Non-pigmented ciliary epithelial cell (primary cell): ENCODE measurements at places on chromosomes 11 and 22.

DNA sequence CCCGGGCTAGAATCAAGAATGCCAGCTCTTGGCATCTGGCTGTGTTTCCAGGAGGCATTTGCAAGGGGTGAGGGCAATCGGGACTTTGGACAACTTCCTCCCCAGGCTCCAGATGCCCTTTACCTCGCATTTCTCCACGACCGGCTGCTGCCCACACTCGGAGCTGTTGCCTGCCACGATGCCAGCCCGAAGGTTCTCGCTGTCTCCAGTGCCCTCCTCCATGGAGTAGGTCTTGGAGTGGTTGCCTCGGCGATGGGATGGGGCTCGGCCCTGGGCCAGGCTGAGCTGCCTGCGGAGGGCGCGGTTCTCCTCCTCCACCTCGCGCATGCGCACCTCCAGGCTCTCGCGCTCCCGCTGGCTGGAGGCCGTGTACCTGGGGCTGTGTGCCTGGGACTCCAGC lies 270.0 kb downstream of the LARGE1 start:
- DNase-seq: no peak

DNA sequence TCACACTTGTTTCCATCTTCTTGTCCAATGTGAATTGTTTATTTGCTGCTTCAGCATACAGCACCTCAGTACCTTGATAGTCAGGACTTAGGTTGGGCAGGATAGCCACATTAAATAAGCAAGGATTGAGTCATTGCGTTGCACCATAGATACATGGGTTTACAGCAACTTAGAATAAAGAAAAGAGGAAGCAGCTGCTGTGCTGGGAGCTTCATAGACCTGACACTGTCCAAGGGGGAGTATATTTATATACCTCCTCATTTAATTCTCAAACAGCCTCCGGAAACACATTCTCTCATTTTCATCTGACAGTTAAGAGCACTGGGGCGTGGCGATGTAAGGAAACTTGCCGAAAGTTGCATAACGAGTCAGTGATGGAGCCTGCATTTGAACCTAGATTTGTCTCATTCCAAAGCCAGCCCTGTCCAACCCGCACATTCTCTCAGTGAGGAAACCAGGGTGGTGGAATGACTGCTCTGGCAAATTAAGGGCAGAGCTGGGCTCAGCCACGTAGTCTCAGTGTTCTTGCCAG lies 42.2 kb downstream of the UBASH3B start:
- DNase-seq: no peak

DNA sequence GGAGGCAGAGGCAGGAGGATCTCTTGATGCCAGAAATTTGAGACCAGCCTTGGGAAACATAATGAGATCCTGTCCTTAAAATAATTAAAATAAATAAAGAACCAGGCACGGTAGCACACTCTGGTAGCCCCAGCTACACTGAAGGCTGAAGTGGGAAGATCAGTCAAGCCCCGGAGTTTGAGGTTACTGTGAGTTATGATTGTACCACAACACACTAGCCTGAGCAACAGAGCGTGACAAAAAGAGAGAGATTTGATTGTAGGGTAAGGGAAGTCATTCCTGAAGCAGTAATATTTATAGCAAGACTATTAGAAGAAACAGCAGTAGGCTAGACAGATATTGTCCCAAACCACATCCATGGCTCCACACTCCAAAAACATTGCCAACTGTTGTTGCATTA lies 1408.4 kb upstream of the TENM4 start:
- DNase-seq: no peak

GRCh38 chr22:40684728-40685127 lies 5.4 kb downstream of the MCHR1 start:
- no peak for DNase-seq

- no peak for DNase-seq
Observed at GRCh38 chr11:94322501-94322900, 18.1 kb downstream of the IZUMO1R start.

GRCh38 chr11:62930157-62930556 lies 9.0 kb upstream of the CHRM1 start:
- no peak for DNase-seq

DNA sequence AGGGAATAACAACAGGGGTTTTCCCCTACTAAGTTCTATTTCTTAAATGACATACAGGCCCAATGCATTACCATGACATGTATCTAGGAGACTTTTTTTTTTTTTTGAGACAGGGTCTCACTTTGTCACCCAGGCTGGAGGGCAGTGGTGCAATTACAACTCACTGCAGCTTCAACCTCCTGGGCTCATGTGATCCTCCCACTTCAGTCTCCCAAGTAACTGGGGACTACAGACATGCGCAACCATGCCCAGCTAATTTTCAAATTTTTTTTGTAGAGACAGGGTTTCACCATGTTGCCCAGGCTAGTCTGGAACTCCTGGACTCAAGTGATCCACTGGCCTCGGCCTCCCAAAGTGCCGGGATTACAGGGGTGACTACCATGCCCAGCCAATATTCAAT lies 7.5 kb downstream of the CPSF7 start:
- DNase-seq: no peak

GRCh38 chr11:69122630-69123431 lies 32.9 kb upstream of the SMIM38 start:
- DNase-seq: peak; percentile 36

DNA sequence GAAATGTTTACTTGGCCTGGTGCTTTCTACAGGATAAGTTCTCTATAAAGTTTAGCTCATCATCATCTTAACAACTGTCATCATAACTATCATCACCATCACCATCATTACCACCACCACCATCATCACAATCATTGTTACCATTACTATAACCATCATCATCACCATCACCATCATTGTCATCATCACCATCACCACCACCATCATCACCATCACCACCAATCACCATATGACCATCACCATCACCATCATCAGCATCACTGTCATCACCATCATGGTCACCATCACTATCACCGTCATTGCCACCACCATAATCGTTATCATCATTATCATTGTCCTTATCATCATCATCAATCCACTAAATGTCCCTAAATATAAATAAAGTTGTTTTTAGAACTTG lies 54.9 kb downstream of the DHCR7 start:
- DNase-seq: no peak

- no peak for DNase-seq
Observed at GRCh38 chr11:87236368-87236767, 198.6 kb downstream of the TMEM135 start.

DNA sequence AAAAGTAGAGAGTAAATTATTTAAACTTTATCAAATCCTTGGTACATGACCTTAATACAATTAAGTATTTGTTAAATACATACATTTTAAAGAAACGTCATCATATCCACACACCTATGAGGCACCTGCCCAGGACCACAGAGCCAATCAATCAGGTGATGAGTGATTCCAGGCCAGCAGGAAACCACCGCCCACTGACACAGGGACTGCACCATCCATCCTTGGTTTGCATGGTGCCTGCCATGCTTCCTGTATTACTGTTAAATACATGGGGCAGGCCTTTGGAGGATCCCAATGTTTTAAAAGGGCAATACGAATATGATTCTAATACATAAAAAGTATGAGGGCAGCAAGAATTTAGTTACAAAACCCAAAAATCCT lies 7.0 kb upstream of the TBC1D10A start:
- DNase-seq: no peak

GRCh38 chr11:1030556-1030955 lies 6.0 kb downstream of the MUC6 start:
- no peak for DNase-seq

- DNase-seq: no peak
Observed at GRCh38 chr11:445765-446588, 4.1 kb upstream of the PTDSS2 start.

GRCh38 chr22:17980638-17981051 lies 43.7 kb downstream of the MICAL3 start:
- no peak for DNase-seq

- no peak for DNase-seq
Observed at GRCh38 chr11:20912922-20913512, 243.6 kb downstream of the NELL1 start.

GRCh38 chr22:50725597-50725996 lies 12.4 kb upstream of the ACR start:
- DNase-seq: no peak

DNA sequence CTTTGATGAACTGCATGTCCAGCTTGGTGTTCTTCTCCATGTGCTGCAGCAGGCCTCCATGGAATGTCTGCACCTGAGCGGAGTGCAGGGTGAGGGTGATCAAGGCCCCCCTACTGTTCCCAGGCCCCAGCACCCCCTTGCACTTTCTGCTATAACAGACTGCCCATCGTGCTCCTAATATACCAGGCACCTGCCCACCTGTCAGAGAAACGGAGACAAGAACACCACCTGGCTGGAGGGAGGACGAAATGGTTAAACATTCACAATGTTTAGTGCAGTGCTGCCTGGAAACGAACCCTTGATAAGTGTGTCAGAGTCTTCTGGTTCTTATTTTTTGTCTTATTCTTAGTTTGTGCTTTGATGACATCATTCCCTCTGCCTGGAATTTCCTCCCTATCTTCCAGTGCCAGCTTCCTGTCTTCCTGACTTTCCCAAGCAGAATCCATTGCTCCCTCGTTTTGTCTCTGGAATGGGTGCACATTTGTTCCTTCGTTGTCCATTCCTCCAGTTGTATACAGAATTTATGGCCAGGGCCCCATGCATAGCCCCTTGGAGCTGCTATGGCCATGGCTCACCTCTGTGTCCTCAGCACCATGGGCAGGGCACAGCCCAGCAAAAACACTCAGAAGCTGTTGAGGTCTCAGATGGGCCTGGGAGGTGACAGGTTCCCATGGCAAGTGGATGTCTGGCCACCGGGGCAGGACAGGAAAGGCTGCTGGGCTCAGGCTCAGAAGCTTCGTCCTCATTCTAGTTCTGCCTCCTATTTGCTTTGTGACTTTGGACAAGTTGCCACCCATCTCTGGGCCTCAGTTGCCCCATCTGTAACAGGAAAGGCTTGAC lies 11.9 kb downstream of the BAIAP2L2 start:
- DNase-seq: no peak

DNA sequence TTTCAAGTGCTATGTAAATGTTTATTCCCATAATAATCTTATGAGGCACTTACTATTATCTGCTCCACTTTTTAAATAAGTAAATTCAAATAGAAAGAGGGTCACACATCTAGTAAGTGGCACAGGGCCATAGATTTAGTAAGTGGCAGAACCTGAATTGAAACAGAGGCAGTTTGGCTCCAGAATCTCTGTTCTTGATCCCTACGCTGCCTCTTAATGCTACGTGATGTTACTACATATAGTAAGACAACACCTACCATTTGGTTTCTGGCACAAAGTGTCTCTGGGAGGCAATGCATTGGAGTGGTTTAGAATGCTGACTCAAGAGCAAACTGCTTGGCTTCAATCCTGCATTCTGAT lies 1018.3 kb downstream of the DLG2 start:
- no peak for DNase-seq

- DNase-seq: no peak
Observed at GRCh38 chr11:92388380-92388779, 163.8 kb downstream of the FAT3 start.

GRCh38 chr11:36492724-36493304 lies 17.3 kb downstream of the TRAF6 start:
- DNase-seq: no peak

DNA sequence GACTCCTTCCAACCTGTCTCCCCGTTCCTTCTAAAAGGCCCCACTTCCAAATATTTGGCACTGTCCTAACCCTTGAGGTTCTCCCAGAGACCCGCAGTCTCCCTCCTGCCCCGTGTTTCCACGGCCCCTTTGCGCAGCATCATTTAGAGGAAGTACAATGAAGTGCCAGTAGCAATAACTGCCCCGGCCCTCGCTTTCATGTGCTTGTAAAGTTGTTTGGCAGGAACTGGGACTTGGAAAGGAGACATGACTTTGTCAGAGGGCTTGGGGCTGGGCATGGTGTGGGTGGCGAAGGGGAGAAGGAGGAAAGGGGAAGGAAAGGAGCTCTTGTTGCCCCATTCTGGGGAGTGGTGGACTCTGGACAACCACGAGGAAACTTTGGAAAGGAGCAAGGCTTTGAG lies 2.6 kb downstream of the CD44 start:
- no peak for DNase-seq

- DNase-seq: no peak
Observed at GRCh38 chr22:37068859-37069258, 17.3 kb downstream of the KCTD17 start.

DNA sequence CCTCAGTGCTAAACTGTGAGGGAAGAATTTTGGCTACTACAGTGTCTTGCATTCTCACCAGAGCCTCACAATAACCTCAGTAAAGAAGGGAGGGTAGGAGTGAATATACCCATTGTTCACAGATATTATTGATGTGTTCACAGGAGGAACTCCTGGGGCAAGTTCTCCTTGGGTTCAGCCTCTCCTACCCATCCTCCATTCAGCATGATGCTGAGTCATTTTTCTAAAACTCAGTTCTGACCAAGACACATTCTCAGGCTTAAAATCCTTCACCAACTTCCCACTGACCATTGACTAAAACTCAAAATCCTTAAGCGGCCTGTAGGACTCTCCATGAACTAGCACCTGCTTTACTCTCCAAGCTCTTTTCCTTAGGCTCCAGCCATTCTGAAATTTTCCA lies 48.7 kb downstream of the SYTL2 start:
- no peak for DNase-seq
